ENCODE measurements at places on chromosomes 7 and 10.

DNA sequence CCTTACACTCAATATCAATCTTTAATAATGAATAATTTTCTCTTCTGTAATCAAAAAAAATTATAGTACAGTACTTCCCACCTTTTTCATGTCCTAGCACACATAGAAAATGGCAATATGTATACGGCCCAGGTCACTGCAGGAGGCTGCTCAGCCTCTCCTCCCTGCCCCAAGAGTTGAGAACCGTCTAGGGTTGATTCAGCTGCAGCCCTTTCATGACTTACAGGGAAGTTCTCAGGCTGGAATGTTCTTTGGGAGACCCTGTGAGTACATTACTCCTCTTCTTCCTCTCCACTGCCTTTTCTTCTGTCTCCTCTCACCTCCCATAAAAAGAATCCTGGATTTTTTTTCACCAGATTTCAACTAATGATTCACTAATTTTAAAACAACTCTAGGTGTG, 180.0 kb downstream of the HDAC9 start:
- DNase-seq: no peak

- no peak for DNase-seq
Observed at GRCh38 chr10:98323221-98324164, 55.5 kb upstream of the LOXL4 start.

DNA sequence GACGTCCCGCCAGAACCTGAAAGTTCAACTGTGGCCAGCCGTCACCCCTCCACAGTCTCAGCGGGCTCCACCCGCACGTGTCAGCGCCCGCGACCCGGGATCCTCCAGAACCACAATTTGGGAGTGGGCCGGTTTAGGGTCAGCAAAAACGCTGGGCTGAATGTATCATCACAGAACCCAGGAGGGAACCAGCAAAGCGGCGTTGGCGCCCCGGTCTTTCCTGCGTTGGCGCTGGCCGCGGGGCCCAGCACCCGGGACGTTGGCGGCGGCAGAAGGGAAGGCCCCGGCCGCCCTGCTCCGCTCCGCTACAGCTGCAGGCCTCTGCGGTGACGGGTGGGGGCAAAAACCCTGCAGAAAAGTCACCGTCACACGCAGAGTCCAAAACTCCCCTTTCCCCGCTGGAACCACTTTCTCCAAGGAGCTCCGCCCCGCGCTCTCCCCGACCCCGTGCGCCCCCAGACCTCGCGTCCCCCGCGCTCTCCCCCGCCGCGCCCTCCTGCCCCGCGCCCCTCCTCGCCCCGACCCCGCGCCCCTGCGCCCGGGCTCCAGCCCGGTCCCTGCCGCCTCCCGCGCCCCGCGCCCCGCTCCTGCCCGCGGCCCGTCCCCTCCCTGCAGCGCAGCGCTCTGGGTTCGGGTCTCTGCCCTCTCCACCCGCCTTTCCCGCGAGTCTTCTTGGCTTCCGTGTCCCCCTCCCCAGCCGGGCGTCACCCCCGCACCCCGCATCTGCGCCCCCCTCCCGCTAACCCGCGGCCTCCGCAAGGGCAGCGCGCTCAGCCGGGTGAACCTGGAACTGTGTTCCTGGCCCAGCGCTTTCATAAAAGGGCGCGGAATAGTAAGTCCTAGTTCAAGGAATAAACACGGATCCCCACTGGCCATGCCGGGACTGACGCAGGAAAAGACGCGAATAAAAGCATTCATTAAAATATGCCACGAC, 24.0 kb upstream of the RNF32 start:
- DNase-seq: peak; percentile 57

DNA sequence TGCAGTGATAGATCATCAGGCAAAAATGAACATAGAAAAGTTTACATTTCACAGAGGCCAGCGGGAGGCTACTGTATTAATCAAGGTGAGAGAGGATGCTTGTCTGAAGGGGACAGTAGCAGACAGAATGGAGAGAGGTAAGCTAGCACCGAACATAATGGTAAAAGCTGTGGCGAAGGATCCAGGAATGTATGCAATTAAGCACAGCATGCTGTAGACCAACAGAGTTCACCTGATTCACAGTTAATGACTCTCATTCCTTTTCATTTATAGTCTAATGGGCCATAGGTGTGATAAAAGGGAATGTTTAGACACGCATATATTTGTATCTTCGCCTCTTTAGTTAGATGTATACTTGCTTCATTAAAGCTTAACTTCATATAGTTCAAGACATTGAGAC, 150.9 kb upstream of the MBL2 start:
- DNase-seq: no peak

DNA sequence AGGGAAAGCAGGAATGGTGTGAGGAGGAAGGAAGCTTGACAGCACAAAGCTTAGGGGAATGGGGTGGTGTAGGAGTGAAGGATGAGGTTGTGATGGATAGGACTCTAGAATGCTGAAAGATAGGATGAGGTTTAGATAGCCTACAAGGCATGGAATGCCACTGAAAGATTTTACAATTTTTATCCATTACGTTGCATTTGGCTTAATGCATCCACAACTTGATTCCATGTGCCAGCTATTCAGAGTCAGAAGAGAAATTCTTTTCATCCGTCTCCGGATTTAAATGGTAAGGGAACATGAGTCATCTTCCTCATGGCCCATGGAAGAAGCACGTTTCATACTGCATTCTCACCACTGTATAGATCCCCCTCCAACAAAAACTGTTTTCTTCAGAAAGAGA, 212.4 kb upstream of the BMPER start:
- no peak for DNase-seq

DNA sequence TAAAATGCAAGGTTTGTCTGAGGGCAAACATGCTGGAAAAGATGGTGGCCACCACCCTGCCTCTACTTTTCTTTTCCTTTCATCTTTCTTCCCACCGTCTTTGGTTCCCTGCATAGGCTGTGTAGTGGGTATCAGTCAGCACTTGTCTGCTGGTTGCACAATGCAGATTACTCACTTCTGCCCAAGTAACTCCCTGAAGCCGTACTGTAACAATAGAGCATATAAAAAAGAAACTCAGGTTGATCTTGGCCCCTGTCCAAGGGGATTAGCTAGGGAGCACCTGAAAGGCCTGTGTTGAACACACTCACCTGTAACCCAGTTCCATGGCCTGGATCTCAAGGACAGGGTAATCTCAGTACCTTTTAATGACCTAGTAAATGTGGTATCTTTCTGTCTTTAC, 533.0 kb upstream of the GALNT17 start:
- DNase-seq: no peak

GRCh38 chr10:77560471-77560870, 77.1 kb downstream of the KCNMA1 start:
- DNase-seq: no peak

DNA sequence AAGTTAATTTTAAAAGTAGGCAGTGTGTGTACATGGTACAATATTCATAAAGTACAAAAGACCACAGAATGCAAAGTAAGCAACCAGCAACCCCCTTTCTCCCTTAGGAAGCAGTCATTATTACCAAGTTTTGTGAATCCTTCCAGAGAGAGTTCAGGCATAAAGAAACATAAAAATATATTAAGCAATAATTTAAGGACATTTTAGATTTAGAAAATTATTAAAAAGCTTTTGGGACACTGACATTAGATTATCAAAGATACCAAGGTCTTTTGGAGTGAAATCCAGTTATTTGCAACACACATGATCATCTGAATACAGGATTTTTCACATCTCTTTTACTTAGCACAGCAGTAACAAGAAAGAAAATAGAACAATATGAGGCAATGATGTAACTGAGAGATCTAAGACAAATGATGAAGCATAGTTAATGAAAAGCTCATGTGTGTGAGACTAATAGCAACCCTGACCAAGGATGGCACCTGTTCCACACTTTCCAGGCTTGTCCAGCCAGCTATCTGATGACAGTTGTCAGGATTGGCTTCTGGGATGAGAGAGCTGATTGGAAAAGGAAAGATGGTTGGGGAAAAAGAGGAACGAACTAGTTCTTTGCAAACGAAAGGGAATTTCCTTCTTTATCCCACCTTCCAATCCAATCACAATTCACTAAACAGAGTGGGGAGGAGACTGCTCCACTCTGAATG, 115.5 kb upstream of the LAMB4 start:
- no peak for DNase-seq

GRCh38 chr10:6737080-6737641, 157.1 kb upstream of the PRKCQ start:
- DNase-seq: peak; percentile 25

- DNase-seq: no peak
Observed at GRCh38 chr10:4199196-4199595, 414.2 kb upstream of the KLF6 start.

DNA sequence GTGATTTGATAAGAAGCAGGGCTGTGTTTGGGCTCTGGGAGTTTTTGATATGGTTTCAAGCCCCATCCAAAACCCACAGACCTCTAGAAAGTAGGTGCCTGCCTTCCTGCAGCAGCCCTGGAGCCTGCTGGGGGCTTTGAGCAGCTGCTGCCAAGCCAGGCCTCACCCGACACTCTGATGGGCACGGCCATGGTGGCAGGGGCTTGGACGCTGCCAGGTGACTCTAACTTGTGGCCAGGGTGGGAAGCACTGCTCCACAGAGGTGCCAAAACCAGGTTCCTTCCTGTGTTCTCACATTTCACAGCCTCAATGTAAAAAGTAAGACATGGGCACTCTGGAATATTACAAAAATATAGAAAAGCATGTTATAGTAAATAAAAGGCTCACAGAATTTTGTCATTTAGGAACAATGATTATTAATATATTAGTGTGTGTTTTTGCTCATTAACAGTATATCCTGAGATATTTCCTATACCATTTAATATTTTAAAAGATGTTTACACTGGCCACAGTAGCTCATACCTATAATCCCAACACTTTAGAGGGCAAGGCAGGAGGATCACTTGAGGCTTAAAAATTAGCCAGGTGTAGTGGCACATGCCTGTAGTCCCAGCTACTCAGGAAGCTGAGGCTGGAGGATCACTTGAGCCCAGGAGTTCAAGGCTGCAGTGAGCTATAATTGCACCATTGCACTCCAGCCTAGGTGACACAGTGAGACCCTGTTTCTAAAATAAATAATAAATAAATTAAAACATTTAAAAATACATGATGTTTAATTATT, 95.1 kb downstream of the EGFR start:
- no peak for DNase-seq

- no peak for DNase-seq
Observed at GRCh38 chr7:17646253-17646956, 293.9 kb downstream of the SNX13 start.

- DNase-seq: peak; percentile 20
Observed at GRCh38 chr10:80855348-80855971, 317.8 kb downstream of the SH2D4B start.

DNA sequence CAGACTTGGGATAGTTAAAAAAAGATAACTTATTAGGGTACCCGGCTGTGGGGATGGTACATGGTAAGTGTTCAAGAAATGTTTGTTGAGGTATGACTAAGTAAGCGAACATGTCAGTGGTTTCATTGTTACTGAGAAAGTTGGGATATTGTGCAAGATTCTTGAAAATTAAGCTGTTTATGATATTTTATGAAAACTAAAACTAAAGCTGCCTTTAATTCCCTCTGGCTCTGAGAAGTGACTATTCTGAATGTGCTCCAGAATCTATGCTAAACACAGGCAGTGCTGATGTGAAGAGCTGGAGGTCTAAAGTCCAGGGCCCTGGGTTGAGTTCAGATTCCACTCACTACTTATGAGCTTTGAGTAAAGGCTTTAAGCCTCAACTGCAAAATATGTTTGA, 72.9 kb downstream of the AOAH start:
- no peak for DNase-seq

- DNase-seq: no peak
Observed at GRCh38 chr10:17375936-17376584, 78.3 kb downstream of the ST8SIA6 start.

DNA sequence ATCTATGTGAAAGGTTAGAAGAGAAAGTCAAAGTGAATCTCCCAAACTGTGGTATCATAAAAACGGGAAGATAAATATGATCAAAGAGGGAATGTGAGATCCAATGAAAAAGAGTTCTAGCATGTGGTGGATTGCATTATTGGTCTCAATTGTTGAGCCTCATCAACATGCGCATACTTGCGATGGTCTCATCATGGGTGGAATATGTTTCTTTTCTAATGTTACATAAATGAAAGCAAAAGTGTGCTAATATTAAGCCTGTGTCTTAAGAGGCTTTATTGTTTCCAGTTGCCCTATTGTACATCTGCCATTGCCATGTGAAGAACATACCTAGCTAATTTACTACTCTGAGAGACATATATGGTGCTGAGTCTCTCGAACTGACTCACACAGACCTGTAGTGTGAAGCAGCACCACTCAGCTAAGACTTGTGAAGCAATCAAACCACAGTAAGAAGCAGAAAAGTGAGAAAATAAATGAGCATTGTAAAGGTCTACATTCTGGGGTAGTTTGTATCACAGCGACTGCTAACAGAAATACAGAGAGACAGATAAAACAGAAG, 645.5 kb upstream of the PCDH15 start:
- DNase-seq: no peak

- no peak for DNase-seq
Observed at GRCh38 chr10:122664501-122664900, 35.1 kb downstream of the C10orf120 start.

- no peak for DNase-seq
Observed at GRCh38 chr10:91339729-91340128, 70.4 kb upstream of the HECTD2 start.

- no peak for DNase-seq
Observed at GRCh38 chr7:6071406-6071805, 40.2 kb downstream of the ANKRD61 start.

DNA sequence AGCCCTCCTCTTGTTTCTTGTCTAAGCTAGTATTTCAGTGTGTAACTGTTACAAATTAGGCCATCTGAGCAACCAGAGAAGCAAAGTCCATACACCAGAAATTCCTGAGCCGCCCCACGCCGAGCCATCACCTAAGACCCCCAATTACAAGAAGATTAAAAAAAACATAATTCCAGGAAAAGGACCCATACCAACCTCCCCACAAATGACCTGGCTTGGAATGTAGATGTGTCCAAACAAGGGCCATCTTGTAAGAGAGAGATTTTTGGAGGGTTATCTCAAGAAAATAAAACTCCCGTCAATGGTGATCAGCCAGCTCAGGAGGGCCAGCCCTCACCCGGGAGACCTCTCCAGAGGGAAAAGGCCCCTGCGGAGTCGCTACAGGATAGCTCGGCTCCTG, 83.1 kb downstream of the LRGUK start:
- no peak for DNase-seq
